H4 (cell line): ENCODE measurements at places on chromosomes 5 and 9. TPM values are rescaled to one million over a fixed set of nuclear protein-coding genes. Genes with fewer than 3 reads are reported as not detected.

DNA sequence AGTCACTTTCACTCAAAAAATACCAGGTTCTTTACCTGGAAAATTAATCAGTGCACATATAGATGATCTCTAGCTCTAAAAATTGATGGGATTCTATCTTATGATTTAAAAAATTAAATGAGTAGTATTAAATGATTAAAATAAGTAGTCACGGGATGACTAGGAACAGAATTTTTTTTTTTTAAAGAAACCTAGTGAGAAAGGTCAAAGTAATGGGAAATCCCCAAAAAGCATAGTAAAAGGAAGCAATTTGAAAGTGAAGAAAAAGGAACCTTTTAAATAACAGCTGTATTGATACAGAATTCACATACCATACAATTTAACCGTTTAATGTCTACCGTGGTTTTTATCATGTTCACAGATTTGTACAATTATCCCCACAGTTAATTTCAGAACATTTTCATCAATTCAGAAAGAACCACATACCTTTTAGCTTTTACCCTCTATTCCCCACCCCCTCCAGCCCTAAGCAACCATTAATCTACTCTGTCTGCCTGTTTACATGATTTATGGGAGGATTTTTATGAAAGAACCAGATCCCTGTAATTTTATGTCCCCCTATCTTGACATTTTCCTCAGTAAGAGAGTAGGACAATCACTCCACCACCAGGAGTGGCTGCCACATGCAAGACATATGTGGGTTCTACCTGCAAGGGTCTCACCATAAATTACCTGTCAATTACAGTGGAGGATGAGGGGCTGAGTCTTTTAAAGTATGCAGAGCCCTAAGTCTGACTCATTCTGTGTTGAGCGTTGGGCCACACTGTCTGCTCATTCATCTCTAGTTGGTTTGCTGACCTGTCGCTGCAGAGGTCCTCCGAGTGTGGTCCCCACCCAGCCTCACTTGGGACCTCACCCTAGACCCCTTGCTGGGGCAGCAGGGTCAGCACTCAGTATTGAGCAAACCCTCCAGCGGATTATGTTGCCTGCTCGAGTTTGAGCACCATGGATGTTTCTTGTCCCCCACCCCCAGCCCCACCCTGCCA is 16.0 kb downstream of the ANKRD33B start:
- no peak for DNase-seq

Gene TTC23L
- 0.06 TPM in 1 of 2 replicates, not detected in the other for total RNA-seq

GRCh38 chr5:31161781-31162181 is 31.7 kb upstream of the CDH6 start:
- no peak for DNase-seq

GRCh38 chr9:128733256-128733655 is 9.3 kb upstream of the ZDHHC12 start:
- peak; percentile 92 for DNase-seq

GRCh38 chr9:132077881-132078698 is 1.6 kb downstream of the MED27 start:
- peak; percentile 28 for DNase-seq

Gene MAMDC2
- not detected in 2 replicates for total RNA-seq

GRCh38 chr5:42614509-42614908 is 142.1 kb upstream of the CCDC152 start:
- peak; percentile 39 for DNase-seq

DNA sequence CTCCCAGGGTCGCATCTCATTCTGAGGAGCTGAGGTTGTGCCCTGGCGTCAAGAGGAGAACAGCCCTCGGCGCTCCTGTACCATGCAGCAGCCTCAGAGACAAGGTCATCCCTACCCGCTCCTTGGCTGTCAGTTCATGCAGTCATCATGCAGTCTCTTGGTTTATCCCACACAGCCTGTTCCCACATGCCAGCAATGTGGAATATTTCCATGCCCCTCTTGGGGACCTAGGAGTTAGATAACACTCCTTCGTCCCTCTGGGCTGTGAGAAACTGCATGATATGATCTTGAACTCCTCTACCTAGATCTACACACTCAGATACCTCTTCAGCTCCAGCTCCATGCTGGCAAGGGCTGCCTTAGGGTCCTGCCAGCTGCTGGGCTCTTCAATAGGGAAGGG is 97.6 kb downstream of the BOD1 start:
- no peak for DNase-seq

- DNase-seq: no peak
Measured at GRCh38 chr9:37056046-37056920, 22.2 kb upstream of the PAX5 start.

GRCh38 chr5:2158109-2158508 is 275.4 kb upstream of the IRX4 start:
- no peak for DNase-seq

DNA sequence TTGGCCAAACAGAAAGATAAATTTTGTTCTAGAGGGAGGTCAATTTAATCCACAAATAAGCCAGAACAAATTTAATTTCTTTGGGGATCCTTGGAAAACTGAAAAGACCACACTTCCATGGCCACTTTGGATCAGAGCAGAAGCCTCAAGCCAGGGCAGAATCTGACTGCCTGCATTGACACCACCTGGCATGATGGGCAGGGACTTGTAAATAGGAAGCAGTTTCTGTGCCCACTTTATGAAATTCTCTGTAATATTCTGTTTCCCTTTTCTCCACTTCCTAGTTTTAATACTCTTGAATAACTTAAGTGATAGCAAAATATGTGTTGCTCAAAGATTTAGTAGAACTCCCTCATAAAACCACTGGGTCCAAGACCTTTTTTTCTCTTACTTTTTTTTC is 6.7 kb upstream of the TMEM252 start:
- DNase-seq: no peak

Gene SOWAHA
- total RNA-seq: 0.08 TPM in 1 of 2 replicates, not detected in the other

DNA sequence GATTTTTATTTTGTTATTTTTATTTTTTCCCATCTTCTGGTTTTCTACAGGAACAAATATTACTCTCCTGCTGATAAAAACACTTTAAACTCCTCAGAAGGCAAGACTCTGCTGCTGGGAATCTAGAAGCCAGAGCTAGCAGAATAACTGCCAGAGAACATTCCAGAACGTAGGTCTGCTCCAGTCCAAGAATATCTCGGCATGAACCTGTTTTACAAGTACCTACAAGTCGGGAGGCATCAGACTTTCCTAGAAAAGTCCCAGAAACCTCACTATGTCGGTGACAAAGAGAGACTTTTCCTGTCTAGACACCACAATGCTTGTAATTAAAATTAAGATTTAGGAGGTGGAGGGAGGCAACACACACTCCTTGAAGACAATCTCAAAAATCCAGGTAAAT is 41.4 kb downstream of the FABP6 start:
- no peak for DNase-seq

Gene CYLC2
- not detected in 2 replicates for total RNA-seq

- no peak for DNase-seq
Measured at GRCh38 chr9:68844631-68845612, 139.9 kb downstream of the PIP5K1B start.

DNA sequence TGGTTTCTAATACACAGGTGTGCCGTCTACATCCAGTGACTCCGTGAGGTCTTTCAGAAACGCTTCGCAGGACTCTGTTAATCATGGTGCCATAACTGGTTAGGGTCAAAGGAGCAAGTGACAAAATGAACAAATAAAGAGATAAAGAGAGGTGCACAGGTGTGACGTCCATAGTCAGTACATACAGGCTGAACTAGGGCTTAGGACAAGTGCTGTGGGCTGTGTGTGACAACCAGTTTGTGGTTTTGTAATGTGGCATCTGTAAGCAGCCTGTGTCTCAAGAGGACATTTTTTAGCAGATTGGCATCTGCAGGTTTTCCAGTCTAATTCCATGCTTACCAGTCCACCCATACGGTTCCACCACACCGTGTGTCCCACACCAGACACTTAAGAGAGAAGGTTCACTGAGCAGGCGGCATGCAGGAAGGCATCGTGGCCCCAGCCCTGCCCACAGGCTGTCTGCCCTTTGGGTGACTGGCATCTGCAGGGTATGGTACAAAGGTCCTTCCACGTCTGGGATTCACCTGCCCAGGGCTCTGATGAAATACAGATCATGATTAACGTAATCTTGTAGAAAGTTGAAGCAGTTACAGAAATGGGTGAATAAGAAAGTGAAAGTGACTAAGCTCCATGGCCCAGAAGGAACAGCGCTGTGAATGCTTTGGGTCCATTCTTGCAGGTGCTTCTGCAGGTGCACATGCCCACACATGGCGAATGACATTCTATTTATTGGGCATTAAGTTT is 26.9 kb downstream of the SRD5A1 start:
- DNase-seq: no peak

Gene GRXCR2
- total RNA-seq: not detected in 2 replicates

GRCh38 chr5:146441896-146442295 is 5.2 kb upstream of the TCERG1 start:
- DNase-seq: no peak

Gene MARCOL
- not detected in 2 replicates for total RNA-seq

DNA sequence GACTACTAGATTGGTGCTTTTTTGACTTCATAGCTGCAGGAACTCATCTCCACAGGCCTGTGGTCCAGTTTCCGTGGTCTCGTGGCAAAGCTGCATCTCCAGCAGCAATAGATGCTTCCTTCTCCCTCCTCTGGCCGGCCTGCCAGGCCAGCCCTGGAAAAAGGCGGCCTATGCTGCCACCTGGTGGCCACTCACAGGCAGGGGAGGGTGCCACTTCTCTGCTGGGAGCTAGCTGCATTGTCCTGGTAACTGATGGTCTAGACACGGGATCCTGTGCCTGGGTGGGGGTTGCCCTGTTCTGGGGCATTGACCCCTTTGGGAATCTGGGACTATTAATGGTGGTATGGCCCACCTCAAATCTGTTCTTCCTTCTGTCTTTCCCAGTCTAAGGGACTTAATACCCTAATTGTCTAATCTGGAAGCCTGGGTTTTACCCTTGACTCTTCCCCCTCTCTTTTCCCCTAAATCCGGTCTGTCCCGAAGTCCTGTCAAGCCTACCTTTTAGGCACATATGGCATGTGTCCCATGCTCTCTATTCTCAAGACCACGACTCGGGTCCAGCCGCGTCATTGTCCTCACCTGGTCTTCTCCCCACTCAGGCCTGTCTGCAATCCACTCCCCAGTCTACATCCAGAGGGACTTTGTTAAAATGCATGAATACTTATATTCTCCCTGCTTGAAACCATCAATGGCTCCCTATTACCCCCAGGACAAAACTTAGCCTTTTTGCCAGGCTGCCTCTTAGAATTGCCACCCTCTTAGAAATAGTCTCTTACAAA is 20.1 kb upstream of the PTGS1 start:
- DNase-seq: peak; percentile 66
